ENCODE measurements at places on chromosomes 2 and 18.

- no peak for DNase-seq
Observed at GRCh38 chr2:178227187-178227586, 32.9 kb downstream of the OSBPL6 start.

GRCh38 chr2:85397925-85398331 lies 12.2 kb downstream of the CAPG start:
- no peak for DNase-seq

GRCh38 chr2:65130664-65131175 lies 814 bp upstream of the RAB1A start:
- DNase-seq, result no peak

DNA sequence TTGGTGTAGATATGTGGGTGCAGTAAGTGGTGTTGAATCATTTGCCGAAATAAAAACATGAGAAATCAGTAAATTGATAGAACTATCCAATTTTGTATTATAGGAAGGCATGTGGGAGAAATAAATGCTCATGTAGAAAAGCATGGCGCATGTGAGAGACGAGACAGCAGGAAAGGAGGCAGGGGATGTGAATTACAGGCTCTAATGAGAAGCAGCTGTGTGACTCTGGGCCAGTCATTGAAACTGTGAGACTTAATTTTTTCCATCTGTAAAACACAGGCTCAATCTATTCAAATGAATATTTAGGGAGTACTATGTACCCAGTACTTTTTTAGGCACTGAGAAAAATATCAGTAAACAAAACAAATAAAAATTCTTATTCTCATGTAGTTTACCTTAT lies 42.6 kb upstream of the MAP3K20 start:
- DNase-seq, result no peak

- DNase-seq, result no peak
Observed at GRCh38 chr18:4765401-4765800, 310.3 kb upstream of the DLGAP1 start.

DNA sequence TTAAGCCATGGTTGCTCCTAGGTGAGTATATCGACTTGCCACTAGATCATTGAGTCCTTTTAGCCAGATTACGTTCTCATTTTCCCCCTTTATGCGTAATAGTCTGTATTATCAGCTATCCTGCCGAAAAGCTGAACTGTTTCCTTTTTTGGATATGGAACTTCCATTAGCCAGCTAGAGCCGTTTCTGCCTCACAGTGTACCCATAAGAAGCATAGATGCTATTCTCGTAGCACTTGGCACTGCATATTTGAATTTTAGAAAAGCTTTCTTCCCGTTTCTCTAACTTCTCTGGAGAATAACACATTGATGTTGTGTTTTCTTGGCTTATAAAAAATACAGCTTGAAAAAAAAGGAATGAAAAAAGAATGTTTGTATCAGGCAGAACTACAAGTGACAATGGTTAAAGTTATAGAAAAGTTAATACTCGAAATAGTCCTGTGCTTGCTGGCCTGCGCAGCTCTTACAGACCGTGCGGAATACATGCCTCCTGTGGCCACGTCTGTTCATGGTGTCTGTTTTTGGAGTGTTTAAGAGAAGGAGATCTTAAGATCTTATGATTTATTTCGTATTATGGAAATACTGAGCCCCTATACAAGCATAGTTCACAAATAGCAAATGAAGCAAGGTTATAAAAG lies 710 bp downstream of the DUSP19 start:
- no peak for DNase-seq

GRCh38 chr2:44612276-44612675 lies 250.5 kb downstream of the CAMKMT start:
- DNase-seq, result no peak

DNA sequence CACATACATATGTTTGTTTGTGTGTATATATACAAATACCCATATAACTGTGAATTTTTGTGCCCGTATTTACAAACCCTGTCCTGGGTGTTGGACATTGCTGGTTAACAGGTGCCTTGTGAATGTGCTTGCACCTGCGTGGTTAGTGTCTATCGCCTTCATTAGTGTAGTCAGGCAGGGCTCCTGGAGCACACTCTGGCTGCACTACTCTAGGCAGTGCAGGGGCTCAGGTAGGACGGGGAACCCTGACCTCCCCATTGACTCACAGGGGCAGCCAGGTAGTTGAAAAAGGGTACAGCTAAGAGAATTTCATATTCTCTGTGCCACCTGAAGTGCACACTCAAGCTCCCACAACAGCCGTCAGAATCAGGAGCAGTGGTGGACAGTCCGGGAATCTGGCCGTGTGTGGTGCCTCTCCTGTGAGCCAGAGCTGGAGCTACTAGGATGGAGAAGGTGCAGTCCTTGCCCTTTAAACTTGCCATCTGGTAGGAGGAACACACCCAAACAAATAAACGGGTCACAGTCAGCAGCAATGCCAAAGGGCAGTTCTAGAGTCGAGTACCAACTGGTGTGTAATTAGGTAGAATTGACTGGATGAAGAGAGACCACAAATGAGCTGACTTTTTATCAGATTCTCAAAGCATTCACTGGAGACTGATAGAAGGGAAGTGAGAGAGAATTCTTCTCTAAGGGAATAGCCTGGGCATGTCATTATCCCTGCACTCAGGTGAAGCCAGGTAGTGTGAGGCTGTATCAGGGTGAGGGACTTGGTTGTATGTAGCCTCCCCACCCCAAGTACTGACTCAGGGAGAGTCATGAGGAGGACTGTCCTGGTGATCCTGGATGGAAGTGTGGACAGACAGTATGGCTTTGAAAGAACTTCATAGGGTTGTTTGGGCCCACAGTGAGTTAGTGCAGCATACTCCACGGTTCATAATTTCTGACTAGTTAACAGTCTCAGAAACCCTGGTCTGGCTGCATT lies 44.1 kb downstream of the FARP2 start:
- no peak for DNase-seq

DNA sequence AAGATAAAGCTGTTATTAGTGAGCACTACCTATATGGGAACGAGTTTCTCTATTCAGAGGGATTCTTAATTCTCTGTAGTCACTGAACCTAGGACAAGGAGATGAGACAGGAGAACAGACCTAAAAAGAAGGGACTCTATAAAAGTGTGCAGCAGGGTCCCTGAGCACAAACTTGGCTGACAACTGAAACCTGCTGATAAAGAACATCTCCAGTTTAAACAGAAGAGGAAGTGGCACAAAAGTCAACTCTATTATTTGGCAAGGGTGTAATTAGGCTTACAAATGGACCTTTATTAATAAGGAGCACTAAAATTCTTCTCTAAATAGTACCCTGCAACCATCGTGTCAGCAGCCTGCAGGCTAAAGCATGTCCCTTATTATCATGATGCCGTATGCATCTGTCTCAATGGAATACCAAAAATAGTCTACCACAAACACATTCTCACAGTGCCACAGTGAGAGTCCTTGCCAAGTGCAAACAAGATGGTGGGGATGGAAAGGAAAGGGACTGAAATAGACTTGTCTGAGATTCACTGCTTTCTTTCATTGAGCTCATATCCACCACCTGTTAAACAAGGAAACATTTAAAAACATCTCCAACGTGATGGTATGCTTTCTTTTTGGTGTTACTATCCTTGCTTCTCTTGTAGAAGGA lies 260.2 kb downstream of the INSIG2 start:
- no peak for DNase-seq

DNA sequence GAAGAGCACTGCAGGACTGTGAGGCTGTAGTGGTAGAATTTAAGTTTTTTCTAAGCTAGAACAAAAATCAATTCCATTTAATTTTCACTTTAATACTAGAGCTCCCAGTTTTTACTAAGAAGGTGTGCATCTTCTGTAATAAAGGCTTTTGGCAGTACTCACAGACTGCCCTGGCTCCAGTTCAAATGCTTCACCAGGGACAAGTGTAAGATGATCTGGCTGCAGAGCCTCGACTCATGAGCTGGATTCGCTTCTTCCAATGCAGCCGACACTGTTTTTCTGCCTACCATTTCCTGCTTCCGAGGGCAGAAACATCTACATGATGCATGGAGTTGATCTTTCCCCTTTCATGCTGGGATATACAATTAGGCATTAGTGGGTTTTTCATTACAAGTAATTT lies 87.0 kb downstream of the FARSB start:
- DNase-seq, result no peak

DNA sequence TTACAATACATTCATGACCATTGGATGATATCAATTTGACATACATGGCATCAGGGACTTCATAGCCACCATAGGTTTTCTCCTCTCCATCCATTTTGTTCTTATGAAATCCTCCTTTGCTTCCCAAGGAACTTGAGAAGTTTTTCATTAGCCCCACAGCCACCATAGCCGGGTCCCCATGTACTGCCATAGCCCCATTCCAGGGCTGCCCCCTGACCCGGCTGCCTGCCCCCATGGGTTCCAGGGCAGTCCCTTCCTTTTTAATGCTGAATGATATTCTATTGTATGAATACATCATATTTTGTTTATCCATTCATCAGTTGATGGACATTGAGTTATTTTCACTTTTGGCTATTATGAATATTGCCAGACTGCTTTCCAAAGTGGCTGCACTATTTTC lies 20.4 kb downstream of the ATP6V1B1 start:
- no peak for DNase-seq

DNA sequence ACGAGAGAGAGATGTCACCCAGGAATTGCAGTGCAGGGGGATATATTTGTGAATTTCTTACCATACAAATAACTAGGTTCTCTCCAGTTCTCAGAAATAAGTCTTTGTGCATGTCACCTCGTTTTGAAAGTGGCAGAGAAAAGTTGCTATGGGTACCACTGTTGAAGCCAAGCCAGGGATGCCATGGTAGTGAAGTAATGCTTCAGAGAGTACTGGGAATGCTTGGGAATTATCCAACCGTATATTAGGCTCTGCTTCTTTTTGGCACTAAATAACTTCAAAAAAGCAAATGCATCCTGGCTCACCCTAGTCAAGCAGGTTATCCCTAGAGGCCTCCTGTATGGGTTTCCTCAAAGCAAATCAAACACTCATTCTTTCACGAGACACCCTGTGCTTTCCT lies 50.7 kb upstream of the DDX18 start:
- no peak for DNase-seq
